Putamen (tissue), 1 donor: ENCODE measurements at places on chromosomes 4 and X.

DNA sequence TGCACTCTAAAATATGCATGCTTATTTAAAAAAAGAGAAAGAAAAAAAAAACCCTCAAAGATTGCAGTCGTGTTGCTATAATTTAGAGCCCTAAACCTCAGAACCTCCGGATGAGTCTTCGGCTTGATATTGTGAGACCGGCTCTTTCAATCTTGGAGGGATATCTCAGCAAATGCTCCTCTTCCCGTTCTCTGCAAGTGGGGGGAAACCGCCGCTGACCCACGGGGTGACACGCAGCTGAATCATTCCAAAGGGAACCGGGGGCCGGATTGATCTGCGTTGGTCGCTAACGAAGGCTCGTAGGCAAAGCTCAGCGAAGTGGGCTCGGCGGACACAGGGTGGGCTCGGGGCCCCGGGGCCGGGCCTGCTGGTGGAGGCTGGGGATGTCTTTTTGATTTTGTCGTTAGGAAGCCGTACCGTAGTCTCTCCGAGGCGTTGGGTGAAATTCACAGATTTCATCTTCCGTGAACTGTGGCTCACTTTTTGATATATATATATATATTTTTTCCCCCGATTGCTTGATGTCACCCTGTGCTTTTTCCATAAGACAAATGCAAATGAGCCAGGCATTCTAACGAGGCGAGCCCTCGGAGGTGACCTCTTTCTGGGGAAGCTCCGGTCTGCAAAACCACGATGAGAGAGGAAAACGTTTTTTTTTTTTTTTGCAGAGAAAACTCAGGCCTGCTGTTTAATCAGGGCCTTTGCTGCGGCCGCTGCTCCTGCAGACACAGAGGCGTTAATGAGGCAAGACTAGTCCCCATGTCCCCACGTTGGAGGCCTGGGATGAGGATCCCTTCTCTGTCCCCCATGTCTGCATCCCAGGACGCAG, 110.7 kb upstream of the PPP2R3B start:
- DNase-seq: no peak

DNA sequence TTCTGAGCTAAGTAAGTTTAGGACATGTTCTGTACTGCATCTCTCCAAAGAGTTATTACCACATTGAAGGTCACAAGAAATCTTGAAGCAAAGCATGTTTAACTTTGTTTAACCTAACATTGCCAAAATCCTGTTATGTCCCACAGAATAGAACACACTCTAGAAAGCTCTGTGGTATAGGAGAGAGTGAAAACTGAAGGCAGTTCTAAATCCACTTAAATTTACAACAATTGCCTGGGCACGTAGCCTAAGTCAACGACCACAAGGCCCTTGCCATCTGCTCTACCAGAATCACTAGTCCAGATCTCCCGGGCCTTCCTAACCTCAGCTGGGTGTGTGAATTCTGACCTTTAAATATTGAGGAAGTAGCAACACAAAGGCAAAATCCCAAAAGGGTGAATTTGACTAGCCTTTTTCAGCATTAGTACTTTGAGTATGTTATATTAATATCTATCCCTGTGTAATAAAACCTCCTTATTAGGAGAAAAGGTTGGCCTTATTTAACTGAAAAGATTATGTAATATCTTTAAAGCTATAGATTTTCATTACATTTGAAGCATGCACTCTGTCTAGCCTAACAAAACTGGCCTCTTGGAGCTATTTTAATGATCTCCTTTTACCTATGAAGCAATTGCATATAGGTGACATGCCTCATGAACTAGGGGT, 4.5 kb upstream of the MAML3 start:
- DNase-seq: no peak

GRCh38 chrX:100083211-100083610, 326.9 kb downstream of the PCDH19 start:
- DNase-seq: no peak

DNA sequence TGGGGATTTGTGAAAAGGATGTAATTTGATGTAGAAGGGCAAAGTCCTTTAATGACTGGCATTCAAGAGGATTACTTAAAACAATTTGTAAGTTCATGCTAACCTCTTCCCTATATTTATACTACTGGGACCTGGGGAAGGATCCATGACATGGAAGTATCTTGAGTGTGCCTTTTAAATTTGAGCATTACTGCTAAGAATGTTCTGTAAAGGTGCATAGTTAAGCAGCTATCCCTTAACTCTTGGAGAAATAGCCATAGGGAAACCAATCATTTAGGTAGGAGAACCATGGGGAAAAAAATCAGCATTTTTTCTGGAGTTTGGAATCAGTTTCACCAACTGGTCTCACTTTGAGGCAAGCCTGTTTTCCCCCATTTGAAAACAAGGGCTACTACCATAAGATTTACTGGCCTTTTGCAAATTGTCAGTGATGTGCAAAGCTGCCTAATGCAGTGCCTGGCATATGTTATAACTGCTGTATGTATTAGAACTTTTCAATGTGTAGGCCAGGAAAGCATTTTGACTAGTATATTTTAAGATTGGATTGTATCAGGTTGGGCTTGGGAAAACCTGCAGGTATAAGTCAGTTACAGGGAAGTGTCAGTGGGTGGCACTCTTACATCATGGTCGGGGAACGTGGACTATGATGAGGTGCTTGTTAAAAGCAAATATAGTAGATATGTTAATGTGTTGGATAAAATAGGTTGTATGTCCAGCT, 72.1 kb downstream of the PRSS12 start:
- peak; percentile 60 for DNase-seq

- no peak for DNase-seq
Observed at GRCh38 chr4:188596021-188596420, 456.8 kb downstream of the TRIML1 start.

DNA sequence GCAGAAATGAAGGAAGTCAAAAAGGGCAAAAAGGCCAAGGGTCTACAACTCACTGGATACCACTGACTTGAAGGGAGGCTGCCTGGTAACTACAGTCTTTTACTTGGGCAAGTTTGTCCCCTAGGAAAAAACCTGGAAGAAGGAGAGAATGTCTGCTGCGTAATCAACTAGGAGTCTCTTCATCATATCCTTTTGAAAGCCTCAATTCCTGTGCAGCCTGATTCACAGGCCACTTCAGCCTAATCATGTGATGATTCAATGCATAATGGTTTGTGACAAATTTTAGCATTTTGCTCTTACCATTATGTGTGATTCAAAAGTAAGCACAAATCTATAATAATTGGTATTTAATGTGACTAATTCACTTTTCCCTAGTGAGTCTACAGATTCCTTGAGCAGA, 273.6 kb downstream of the FRMPD4 start:
- no peak for DNase-seq

- DNase-seq: no peak
Observed at GRCh38 chrX:2242326-2242725, 258.4 kb downstream of the DHRSX start.

DNA sequence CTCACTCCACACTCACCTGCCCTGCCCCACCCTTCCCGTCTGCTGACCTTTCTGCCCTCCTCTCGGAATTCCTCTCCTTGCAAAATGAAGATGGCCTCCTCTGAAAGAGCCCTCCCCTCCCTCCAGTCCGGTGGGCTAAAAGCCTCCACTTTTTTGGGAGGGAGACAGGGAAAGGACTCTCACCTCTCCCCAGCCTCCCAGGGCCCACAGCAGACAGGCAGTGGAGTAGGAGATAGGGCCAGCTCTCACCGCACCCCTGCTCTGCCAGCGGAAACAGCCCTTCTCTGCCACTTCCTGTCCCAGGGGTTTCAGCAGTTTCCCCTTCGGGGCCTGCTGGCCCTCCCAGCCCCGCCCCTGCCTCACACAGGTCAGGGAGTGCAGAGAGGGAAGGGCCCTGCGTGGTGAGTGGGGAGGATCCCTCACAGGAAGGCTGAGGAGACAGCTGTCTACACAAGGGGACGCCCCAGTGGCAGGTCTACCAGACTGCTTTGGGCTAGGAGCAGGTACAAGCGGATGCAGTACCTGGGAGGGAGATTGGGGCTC, 18.2 kb downstream of the ELF4 start:
- no peak for DNase-seq

DNA sequence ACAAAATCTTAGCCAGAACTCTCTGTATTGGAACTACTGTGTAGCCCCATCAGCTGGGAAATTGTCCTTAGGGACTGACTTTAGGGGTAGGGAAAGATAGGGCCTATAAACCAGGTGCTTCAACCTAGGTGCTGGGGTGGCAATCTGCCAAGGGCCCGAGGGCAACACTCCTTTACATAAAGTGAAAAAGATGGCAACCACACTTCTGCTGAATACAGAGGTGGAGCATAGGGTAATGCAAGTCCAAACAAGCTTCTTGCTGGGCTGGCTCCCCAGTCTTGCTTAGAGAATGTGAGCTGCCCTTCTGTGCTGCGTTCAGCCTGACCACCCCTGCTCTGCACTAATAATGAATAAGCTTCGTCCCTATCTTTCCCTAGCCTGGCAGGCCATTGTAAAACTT, 9.8 kb downstream of the ZBTB33 start:
- no peak for DNase-seq

GRCh38 chr4:26402458-26402857, 81.6 kb downstream of the RBPJ start:
- no peak for DNase-seq

DNA sequence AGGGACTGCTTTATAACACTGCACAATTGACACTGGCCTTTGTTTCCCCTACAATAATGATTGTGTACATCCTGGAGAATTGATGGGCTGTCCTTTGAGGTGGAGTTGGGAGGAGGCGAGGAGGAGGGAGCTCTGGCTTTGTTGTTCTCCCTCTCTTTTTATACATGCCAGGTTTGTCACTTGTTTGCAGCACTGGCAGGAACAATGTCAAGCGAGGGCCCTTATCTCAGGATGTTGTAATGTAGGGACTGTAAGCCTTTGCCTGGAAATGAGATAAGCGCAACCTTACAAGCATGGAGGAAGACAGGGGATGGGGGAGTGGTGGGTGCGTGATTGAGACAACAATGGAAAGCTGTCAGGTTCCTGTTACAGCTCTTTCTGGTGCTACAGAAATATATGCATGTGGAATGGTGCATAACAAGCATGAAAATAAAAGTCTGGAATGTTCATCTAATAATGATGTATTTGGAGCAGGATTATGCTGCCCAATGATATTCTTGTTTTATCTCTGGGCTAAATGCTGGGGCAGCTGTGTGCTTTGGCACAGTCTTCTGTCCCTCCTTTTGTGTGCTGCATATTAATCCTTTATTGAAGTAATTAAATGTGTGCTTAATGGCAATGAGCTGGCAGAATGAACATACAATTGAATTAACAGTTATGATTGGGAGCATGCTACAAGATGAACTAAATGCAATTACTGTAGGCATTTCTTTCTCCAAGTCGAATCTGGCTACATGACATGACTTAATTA, 294.4 kb downstream of the GPAT3 start:
- no peak for DNase-seq

- no peak for DNase-seq
Observed at GRCh38 chr4:145299380-145300076, 119.1 kb upstream of the OTUD4 start.
